ENCODE measurements at places on chromosomes 4 and X. TPM values are rescaled to one million over a fixed set of nuclear protein-coding genes. Genes with fewer than 3 reads are reported as not detected.

GRCh38 chrX:70618467-70618866 is 173.8 kb downstream of the DLG3 start:
- no peak for DNase-seq

- peak; percentile 63 for DNase-seq
Observed at GRCh38 chr4:173301518-173302201, 32.5 kb downstream of the HMGB2 start.

GRCh38 chr4:73817341-73817740 is 19.1 kb upstream of the CXCL6 start:
- peak; percentile 8 for DNase-seq

- DNase-seq, result peak; percentile 3
Observed at GRCh38 chr4:103449296-103450023, 251.3 kb upstream of the CENPE start.

DNA sequence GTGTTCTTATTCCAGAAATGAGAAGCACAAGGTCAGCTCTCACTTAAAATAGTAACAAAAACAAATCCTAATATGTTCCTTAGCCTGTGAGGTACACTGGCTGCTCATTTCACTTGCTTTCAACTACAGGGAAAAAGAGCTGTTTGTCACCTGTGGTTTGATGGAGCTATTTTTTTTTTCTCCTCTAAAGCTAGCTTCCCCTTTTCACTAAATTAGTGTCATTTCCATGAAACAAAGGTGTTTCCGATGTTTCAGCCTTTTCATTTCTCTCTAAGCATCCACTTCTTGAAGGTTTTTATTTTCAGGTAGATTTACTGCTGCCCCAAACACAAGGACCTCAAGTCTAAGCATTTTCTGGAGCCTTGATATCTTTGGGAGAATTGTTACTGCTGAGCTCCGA is 148.6 kb downstream of the RBMX2 start:
- no peak for DNase-seq

GRCh38 chr4:15575966-15576365 is 79.2 kb downstream of the FBXL5 start:
- DNase-seq, result no peak

- no peak for DNase-seq
Observed at GRCh38 chr4:100849319-100849718, 331.5 kb upstream of the EMCN start.

Gene REPS2
- 4.4 TPM for total RNA-seq

- no peak for DNase-seq
Observed at GRCh38 chr4:31272331-31273061, 552.3 kb downstream of the PCDH7 start.

DNA sequence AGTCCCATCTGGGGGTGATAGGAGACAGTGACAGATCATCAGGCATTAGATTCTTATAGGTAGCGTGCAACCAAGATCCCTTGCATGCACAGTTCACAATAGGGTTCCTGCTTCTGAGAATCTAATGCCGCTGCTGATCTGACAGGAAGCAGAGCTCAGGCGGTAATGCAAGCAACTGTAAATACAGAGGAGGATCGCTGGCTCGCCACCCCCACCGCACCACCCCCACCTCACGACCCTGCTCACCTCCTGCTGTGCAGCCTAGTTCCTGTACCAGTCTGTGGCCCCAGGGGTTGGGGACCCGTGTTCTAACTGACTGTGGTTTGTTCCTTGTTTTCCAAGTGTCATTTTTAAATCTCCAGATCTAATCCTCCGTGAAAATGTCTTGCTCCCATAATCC is 89.0 kb upstream of the MAPK10 start:
- DNase-seq, result no peak

Gene BRS3
- total RNA-seq, result not detected

- no peak for DNase-seq
Observed at GRCh38 chr4:119080721-119081541, 54.7 kb upstream of the MYOZ2 start.

DNA sequence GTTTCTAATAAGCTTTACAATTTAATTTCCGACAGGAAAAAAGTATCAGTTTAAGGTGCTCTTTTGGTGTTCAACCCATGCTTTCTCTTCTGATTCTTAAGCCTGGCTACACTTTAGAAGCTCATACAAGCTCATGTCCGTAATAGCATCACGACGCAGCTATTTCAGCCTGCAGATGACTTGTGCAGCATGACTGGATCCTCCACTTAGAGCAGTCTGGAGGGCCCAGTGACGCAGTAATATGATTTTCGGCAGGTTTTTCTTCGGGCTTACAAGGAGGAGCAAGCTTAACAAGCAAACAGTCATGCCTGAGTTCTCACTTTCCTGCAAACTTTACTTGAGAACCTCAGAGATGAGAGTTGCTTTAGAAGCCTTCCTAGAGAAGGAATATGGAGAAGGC is 85.3 kb upstream of the MAML3 start:
- no peak for DNase-seq
